ENCODE measurements at places on chromosomes 6 and 20.

DNA sequence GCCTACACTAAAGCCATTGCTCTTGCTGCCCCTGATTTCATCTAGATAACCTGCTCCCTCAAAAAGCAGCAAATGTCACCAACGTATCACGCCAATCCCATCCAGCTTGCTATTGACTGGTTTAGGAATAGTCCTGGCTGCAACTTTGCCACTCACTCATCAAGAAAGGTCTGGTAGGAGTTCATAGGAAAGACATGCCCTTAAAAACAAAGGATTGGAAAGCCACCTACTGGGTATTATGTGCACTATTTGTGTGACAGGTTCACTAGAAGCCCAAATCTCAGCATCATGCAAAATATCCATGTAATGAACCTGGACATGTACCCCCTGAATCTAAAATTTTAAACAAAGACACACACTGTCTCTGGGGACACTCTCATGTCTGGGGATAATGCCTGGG is 170.4 kb upstream of the COL21A1 start:
- no peak for DNase-seq

- no peak for DNase-seq
These were observed 1.7 kb upstream of the GMPR start for GRCh38 chr6:16236631-16237199.

DNA sequence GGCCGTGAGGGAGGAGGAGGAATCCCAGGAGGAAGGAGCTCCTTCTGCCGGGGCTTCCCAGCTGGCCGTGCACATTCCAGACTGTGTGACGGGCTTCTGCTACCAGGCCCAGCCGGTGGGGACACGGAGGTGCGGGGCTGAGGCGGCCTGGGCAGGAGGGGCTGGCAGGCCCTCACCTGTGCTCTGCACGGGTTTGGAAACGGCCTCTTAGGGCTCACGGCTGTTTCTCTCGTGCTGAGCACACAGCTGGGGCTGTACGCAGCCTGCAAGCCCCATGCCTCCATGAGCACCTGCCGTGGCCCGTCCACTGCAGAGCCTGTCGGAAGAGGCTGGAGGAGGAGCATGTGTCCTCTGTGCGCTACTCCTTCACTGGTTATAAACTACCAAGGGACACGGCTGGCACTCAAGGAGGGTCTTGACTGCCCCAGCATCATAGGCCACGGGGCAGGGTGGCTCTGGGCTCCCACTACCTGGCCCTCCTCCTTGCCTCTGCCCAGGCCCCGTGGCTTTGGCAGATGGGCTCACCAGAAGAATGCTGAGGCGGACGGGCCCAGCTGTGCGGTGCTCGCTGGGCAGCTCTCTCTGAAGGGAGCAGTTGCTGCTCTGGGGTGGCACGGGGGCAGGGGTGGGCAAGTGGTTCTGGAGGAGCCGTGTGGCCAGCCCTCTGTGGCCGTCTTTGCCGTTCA is 15.8 kb downstream of the NPEPL1 start:
- DNase-seq = no peak

DNA sequence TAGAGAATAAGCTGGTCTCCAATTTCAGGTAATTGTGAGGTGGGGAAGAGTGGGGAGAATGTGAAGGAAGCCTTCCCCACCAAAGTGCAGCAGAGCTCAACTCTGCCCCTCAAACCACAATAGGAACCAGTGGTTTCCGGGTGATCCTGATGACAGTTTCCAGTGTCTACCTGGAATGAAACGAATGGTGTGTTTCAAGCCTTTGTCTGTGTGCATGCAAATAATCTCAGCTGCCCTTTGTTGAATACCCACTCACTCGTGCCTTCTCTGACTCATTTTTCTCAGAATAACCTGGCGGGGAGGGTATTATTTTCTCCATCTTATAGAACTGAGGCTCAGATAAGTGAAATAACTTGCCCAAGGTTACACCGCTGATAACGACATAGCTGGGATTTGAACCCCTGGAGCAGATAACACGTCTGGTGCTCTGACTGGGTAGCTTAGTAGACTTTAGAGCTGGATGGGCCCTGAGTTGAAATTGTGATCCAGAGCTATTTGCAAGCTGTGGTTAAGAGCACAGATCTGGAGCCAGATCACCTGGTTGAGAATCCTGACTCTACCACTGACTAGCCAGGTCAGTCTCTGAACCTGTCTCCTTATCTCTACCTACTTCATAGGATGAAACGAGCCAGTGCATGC is 85.1 kb downstream of the EYA2 start:
- DNase-seq = no peak

- no peak for DNase-seq
These were observed 22.7 kb upstream of the TMEM181 start for GRCh38 chr6:158536891-158537798.

- no peak for DNase-seq
These were observed 231.3 kb upstream of the FLRT3 start for GRCh38 chr20:14568701-14569100.

DNA sequence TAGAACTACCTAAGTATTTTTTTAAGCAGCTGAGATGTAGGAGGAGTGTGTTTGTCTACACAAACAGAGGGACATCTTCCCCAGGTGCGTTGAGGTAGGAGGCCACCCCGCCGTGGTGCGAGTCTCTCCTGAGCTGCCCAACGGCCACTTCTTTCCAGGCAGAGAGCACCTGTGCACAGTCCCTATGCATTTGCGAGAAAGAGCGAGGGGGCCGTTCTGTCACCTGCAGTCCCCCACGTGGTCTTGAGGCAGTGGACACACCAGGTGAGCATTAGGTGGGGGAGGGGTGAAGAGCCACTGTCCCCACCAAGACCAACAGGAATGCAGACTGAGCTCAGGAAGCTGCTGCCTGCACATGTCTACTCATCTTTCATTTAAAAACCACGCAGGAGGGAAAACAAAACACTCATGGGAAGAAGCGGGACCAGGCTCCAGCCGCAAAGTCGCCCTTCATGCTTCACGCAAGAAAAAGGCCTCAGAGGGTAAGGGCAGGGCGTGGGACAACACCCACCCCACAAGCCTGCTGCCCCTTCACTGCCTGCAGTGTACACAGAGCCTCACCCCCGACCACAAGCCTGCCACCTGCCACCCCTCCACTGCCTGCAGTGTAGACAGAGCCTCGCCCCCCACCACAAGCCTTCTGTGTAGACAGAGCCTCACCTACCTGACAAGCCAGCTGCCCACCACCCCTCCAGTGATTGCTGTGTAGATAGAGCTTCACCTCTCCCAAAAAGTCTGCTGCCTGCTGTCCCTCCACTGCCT is 142.0 kb downstream of the DLL1 start:
- DNase-seq = no peak

- no peak for DNase-seq
These were observed 42.2 kb upstream of the SPTLC3 start for GRCh38 chr20:12966468-12967085.

DNA sequence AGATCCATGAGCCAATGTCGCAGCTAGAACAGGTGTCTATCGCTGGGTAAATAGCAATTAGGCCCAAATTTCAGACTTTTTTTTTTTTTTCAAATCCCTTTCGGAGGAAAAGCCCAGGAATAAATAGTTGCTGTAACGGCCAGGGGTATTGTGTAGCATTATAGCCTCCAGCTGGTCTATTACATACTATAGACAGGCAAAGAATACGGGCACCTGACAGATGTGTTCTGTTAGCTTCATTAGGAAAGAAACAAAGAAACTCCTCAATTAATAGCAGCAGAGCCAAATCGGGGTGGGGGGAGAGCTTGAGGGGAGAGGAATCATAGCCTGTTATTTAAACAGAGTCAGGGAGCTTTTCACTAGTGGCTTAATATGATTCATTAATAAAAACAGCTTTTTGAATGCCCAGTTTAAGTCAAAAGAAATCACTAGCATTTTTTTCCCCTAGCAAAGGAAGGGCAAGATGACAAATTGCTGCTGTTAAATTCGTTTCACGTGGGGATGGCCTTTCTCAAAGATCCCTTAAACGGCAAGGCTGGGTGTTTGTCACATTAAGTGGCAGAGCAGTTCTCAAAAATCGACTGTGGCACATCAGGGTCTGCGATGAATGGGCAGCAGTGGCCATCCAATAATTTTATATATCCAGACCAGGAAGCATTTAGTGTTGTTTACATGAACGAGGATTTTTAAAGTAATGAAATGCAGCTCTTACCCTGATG is 139.4 kb downstream of the ID4 start:
- no peak for DNase-seq

DNA sequence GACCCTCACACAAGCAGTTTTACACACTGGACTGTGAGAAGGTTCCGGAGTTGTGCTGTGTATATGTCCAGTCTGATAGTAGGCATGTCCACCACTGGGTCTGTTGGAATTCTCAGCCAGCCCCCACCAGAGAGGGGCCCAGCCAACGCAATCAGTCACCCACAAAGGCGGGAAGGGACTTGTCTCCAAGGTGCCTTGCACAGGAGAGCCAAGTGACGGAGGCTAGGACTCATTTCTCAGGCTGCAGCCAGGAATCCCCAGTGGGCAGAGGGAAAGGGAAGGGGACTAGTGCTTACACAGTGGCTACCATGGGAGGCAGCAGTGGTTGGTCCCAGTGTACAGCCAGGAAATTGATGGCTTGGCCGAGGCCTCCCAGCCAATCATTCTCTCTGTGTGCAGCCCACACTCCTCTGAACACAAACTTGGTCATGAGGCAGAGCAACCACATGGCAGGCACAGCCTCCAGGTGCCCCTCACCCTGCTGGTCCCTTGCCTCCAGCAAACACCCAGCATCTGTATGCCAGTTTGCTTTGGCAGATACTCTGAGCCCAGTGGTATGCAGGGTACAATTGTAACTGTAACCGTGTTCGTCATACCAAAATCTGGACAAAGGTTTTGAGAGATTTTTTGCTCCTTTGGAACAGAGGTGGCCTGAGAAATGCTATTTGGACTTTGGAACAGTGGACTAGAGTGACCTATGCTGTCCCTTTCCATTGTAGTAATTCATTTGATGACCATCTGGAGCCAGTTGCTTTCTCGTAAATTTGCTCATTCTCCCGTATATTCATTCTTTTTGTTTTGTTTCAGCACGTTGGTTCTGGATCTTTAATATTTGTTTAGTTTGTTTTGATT is 72.9 kb upstream of the MYL9 start:
- DNase-seq = no peak

GRCh38 chr20:63121749-63122405 is 94.1 kb downstream of the YTHDF1 start:
- DNase-seq = no peak

GRCh38 chr6:107470364-107470763 is 11.0 kb upstream of the PDSS2 start:
- DNase-seq = no peak

- DNase-seq = no peak
These were observed 16.0 kb downstream of the C6orf52 start for GRCh38 chr6:10678456-10678855.

DNA sequence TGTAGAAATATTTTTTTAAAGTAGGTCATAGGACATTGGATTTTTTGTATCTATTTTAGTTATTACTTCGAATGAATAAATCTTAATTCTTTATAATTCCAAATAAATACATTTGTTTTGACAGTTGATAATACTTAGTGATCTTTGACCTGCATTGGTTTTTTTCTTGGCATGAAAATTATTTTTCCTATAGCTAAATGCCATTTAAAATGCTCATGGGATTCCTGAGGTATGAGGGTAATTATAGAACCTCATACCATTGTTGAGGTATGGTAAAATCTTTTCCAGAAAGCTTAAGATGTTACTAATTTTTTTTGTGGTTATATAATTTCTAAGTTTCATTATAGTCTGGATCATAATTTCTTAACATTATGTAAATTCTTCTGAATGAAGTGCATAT is 8.3 kb downstream of the PM20D2 start:
- no peak for DNase-seq

- DNase-seq = no peak
These were observed 578.3 kb downstream of the HACE1 start for GRCh38 chr6:104281370-104281769.

DNA sequence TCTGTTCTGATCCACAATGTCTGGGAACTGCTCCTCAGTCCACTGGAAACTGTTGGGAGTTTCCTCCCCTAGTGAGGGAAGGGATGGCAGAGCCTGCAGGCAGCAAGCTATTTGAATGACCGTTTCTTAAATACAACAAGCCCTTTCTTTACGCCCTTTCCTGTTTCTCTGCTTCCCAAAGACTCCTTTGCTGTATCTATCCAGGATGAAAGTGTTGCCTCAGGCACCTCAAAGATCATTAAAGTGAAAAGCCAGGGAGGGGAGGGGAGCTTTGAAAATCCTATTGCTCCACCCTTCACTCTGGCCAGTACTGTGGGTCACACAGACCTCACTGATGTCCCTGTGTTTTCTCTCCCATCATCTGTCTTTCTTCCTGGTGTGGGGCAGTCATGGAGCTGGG is 213.1 kb downstream of the RNF144B start:
- DNase-seq = no peak

DNA sequence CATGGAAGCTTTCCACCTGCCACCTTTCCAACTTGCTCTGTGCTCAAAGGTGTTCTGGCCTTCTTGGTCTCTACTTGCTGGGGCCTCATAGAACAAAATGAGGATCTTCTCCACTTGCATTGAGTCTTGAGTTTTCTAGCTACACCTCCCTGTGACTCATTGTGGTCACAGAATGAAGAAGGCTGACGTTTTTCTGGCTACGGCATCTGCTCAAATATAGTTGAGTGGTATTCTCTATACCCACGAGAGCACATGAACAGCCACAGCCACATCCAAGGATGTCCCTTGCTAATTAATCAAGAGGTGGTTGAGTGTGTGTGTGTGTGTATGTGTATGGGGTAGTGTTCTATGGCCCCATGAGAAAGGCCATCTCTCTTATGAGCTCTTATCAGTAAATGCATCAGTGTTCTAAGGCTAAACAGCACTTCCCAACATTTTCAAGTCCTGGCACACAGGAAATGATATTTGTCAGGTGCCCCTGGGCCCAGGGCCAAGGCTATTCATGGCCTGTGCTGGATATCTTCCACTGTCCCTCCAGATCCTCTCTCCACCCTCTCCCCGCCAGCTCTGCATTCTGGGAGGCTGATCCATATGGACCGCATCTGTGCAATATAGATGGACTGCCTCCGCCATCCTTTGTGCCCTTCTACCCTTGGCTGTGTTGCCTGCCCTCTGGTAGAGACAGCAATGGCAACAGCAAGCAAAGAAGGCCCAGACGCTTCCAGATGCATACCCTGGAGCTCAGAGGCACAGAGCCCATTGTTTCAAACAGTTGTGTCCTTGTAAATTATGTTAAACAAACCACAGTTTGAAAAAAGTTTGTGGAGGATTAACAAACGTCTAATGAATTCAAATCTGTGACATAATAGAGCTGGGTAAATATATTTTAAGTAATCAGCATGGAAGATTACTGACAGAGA is 150.2 kb downstream of the LRFN2 start:
- no peak for DNase-seq

- no peak for DNase-seq
These were observed 8.2 kb downstream of the ZFAND3 start for GRCh38 chr6:37827603-37828265.

DNA sequence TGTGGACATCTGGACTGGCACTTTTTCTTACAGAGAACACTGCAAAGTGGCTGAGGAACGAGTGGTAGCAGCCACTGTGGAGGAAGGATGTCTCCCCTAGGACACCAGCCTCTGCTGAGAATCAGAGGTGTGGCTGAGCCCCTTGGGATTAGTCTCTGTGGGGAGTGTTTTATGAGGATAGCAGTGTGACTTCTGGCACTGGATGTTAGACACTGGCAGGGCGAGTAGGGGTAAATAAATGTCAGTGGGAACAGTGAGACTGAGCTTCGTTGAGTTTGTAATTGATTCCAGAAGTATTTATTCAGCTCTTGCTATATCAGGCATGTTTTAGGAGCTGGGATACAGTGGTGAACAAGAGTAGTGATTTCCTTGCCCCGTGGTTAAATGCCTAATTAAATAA is 124.0 kb downstream of the JARID2 start:
- DNase-seq = no peak

All from CD4-positive, alpha-beta T cell (primary cell).